Stimulated activated CD8-positive, alpha-beta memory T cell treated with anti-CD3 and anti-CD28 coated beads, Interleukin-15, amount 100 ng/mL, for 1 hour (primary cell): ENCODE measurements at places on chromosomes 13 and 19.

GRCh38 chr19:12783849-12784393 is 7.4 kb upstream of the JUNB start:
- no peak for DNase-seq

- no peak for DNase-seq
Observed at GRCh38 chr13:20291037-20291436, 58.9 kb upstream of the GJB6 start.

DNA sequence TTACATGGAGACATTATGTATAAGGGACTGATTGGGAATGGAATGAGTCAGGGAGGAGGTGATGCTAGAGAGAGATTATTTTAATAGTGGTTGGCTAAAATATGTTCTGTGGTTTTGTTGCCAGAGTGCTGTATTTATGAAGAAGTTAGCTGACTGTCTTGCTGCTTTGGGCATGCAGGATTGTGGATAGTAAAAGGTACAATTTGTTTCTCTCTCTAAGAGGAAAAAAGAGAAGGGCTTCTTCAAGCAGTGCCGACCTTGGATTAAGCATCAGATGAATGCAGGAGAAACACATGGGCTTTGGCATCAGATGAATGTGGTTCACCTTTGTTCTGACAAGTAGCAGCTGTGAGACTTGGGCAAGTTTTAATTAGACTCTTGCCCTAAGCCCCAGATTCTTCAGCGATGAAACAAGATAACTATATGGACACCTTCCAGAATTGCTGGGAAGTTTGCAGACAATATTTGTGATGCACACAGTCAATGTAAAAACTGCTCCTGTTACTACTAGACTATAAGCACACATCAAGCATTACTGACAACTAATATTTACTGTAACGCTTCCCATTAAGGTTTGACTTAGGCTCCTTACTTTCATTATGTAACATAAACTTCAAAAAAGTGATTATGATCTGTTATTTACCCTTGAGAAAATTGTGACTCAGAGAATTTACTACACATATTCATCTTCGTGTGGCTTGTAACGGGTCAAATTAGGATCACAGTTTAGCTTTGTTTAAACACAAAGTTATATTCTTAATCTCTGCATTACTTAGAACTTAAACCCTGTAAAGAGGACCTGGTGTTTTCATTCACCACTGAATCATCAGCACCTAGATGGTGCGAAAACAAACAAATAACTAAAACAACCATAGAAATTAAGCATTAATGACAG is 824.0 kb downstream of the PCDH9 start:
- no peak for DNase-seq

GRCh38 chr13:46717275-46717674 is 79.7 kb downstream of the ESD start:
- no peak for DNase-seq

GRCh38 chr13:40629678-40630384 is 36.6 kb downstream of the FOXO1 start:
- no peak for DNase-seq

- DNase-seq = no peak
Observed at GRCh38 chr13:50055454-50055853, 40.2 kb downstream of the KCNRG start.
